ENCODE measurements at places on chromosomes 2 and 18. TPM values are rescaled to one million over a fixed set of nuclear protein-coding genes. Genes with fewer than 3 reads are reported as not detected.

Gene ZNF516
- total RNA-seq, result 9.9 TPM

DNA sequence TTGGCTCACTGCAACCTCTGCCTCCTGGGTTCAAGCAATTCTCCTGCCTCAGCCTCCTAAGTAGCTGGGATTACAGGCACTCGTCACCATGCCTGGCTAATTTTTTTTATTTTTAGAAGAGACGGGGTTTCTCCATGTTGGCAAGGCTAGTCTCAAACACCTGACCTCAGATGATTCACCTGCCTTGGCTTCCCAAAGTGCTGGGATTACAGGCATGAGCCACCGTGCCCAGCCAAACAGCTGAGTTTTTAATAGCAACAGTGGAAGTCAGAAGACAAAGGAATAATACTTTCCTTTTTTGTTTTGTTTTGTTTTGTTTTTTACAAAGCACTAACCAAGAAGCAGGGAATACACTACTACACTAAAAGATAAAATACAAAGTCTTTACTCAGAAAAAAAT is 16.9 kb downstream of the GPR75 start:
- no peak for DNase-seq
- H3K4me1 ChIP-seq, result no peaks in the 10 kb centered on the region
- no peak overlapping the region for H3K4me3 ChIP-seq
- H3K36me3 ChIP-seq, result no peaks in the 10 kb centered on the region
- no peak overlapping the region for H3K27ac ChIP-seq

DNA sequence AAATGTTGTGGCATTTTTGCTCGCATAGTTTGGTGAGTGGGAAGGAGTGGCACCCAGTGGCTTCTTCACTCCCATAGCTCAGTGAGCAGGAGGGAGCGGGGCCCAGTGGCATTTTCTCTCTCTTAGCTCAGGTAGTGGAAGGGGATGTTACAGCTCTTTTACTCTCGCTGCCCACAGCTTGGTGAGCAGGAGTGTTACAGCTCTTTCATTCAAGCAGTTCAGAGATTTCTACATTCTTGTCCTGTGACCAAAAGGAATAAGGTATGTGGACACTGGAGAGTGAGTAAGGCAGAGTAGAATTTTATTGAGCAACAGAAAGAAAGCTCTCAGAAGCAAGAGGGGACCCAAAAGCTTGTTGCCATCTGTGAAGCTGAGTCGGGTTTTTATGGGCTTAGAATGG is 192.4 kb downstream of the SPAG16 start:
- no peaks in the 10 kb centered on the region for H3K4me1 ChIP-seq
- no peak overlapping the region for H3K4me3 ChIP-seq
- H3K27ac ChIP-seq, result no peak overlapping the region
- DNase-seq, result no peak
- H3K36me3 ChIP-seq, result no peaks in the 10 kb centered on the region
- peaks cover 4% of the 10 kb centered on the region for H3K27me3 ChIP-seq

DNA sequence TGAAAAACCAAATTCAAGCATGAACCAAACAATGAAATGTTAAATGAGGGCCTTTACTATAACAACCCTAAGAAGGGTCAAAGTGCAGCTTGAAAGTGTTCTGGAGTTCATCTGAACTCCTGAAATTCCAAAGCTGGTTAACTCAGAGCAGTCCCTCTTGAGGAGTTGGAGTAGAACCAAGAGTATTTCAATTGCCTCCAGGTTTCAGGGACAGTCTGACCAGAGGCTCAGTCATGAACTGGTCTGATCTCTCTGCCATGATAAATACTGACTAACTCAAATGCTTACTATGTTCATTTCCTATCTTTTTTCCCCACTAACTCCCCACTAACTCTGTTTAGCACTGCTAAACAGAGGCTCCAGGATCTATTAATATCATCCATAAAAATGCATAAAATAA is 2.7 kb downstream of the STARD7 start:
- peak overlapping the region; percentile 75 for H3K4me3 ChIP-seq
- peak overlapping the region; percentile 30 for H3K27ac ChIP-seq
- H3K36me3 ChIP-seq, result no peaks in the 10 kb centered on the region
- peaks cover 75% of the 10 kb centered on the region for H3K4me1 ChIP-seq
- no peaks in the 10 kb centered on the region for H3K27me3 ChIP-seq
- DNase-seq, result no peak

Gene CD8B
- total RNA-seq, result 0.62 TPM

- no peaks in the 10 kb centered on the region for H3K36me3 ChIP-seq
- no peak overlapping the region for H3K4me3 ChIP-seq
- H3K27ac ChIP-seq, result peak overlapping the region; percentile 57
- DNase-seq, result peak; percentile 75
- H3K4me1 ChIP-seq, result peaks cover 13% of the 10 kb centered on the region
Observed at GRCh38 chr18:48996901-48997463, 46.2 kb upstream of the SMAD7 start.

GRCh38 chr2:195769975-195770374 is 112.9 kb downstream of the SLC39A10 start:
- no peaks in the 10 kb centered on the region for H3K36me3 ChIP-seq
- no peak overlapping the region for H3K27ac ChIP-seq
- no peak overlapping the region for H3K4me3 ChIP-seq
- H3K27me3 ChIP-seq, result no peaks in the 10 kb centered on the region
- H3K4me1 ChIP-seq, result no peaks in the 10 kb centered on the region

- H3K27me3 ChIP-seq, result no peaks in the 10 kb centered on the region
- no peak for DNase-seq
- H3K27ac ChIP-seq, result no peak overlapping the region
- no peak overlapping the region for H3K4me3 ChIP-seq
- H3K36me3 ChIP-seq, result no peaks in the 10 kb centered on the region
- peaks cover 2% of the 10 kb centered on the region for H3K4me1 ChIP-seq
Observed at GRCh38 chr2:160343404-160343803, 143.3 kb upstream of the ITGB6 start.

Gene SIGLEC15
- not detected for total RNA-seq

Gene SERPINB4
- not detected for total RNA-seq

- DNase-seq, result no peak
- H3K4me3 ChIP-seq, result no peak within 1 kb of the TSS
- no peaks in the 10 kb centered on the region for H3K36me3 ChIP-seq
Observed at GRCh38 chr2:218418717-218419458, at the start of gene VIL1. Gene VIL1, plus strand, starts transcription at chr2:218419123. Its CDS starts 4,656 bp downstream, at chr2:218423779.

Measured in CD4-positive, CD25-positive, alpha-beta regulatory T cell (primary cell).